ENCODE measurements at places on chromosomes 2 and 18.

GRCh38 chr2:121949271-121949670 is 193.8 kb downstream of the TSN start:
- no peak for DNase-seq

- no peak for DNase-seq
Measured at GRCh38 chr18:55783921-55784320, 195.9 kb upstream of the TCF4 start.

DNA sequence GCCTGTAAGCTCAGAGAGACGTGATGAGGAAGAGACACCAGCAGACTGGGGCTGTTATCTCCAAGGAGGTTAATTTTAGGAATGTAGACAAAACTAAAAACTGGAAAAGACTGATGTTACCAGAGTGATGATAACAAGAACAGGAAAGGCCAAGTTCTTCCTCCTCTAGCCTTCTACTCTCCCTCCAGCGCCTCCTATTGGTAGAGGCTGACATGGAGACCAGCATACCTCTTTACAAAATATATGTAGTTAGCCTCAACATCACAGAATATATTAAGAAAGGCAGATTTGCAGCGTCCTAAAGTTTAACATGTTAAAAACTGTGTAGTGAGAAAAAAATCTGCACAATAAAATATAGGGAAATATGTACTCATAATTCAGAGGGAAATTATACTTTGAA is 66.0 kb downstream of the TCF4 start:
- no peak for DNase-seq

GRCh38 chr2:36775806-36776205 is 79.3 kb downstream of the VIT start:
- DNase-seq = no peak

- no peak for DNase-seq
Measured at GRCh38 chr18:56606618-56607017, 31.8 kb downstream of the TXNL1 start.

DNA sequence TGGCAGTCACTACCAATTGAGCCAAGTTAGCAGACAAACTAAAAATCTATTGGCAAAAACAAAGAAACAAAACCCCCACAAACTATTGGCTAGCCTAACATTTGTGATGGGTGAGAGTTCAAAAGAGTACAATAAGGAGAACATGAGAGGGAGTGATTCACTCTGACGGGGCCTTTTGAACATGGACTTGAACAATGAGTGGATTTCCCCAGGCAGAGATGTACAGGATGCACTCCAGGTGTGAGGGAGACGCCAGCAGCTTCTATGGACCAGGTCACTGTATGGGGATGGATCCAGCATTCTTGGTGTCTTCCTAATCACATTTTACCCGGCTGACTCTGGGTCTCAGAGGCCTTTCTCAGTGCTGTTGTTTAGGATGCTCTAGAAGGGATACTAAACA is 167.5 kb upstream of the SMAD2 start:
- DNase-seq = no peak

DNA sequence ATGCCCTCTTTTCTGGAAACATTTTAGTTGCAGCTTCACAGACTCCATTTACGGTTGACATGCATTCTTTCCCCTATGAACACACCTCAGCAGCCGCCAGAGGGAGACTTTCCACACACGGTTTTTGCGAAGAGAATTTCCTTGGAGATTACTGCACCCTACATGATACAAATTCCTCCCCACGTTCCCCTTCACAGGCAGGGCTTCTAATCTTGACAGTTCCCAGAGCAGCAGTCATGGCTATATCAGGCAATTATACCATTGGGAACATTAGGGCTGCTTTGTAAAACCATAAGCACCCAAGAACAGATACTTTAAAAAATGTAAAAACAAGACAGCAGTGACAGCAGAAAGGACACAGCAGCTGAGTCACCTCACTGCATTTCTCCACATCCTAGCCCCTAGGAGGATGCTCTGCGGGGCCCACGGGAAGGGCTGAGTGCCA is 253.8 kb downstream of the TGIF1 start:
- DNase-seq = peak; percentile 8

- peak; percentile 87 for DNase-seq
Measured at GRCh38 chr2:196926562-196927375, at the start of gene PGAP1. Gene PGAP1, minus strand, starts transcription at chr2:196926707. Its CDS starts 91 bp downstream, at chr2:196926616.

DNA sequence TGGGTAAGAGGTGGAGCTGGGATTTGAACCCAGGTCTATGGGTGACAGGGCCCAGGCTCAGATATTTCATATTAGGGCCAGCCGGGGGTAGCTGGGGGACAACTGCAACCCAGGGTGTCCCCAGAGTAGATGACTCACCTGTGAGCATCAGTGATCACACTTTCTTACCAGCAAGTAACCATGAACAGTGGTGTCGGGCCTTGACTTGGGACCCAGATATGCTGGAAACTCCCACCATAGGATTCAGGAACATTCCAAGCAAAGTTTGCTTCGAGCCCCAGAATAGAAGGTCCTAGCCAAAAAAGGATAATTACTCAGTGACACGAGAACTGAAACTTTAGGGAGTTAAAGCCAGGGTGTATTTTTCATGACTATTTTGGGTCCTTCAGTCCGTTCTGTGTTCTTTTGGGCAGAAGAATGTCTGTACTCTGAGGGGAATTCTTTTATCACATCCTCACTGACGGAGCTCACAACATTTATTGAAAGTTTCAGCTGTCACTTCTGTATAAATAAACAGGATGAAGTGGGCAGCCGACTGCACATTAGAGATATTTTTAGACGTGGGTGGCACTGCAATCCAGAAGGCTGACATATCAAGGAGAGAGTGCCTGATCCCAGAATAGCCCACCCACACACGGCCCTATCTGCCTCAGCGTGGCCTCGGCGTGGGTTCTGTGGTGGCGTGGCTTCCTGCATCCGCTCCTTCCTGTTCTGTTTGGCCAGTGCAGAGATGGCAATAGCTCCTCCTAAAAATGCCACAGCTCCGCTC is 45.6 kb downstream of the RAMP1 start:
- no peak for DNase-seq

DNA sequence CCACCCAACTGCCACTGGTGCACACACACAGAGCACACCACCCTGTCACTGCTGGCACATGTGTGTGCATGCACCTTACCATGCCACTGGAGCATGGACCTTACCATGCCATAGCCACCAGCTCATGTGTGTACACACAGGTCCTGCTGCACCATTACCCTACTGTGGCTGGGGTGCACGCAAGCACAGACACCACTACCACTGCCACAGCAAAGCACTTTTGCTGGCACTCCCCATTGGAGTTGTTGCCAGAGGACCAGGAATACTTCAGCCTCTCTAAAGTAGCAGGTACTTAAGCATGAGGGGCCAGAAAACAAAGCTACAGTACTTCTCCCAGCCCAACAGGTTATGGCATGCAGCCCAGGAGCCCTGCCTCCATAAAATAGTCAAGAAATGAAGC is 404.8 kb downstream of the MBD2 start:
- DNase-seq = no peak

- no peak for DNase-seq
Measured at GRCh38 chr2:439556-440402, 151.9 kb upstream of the ALKAL2 start.

GRCh38 chr2:219527076-219527394 is 12.8 kb downstream of the ASIC4 start:
- DNase-seq = no peak

- peak; percentile 69 for DNase-seq
Measured at GRCh38 chr18:58552057-58552461, 76.8 kb downstream of the ALPK2 start.

GRCh38 chr2:127429844-127430425 is 11.7 kb downstream of the PROC start:
- no peak for DNase-seq

GRCh38 chr2:217356781-217357180 is 496.9 kb upstream of the TNP1 start:
- no peak for DNase-seq

- DNase-seq = no peak
Measured at GRCh38 chr2:48699348-48699930, 56.1 kb downstream of the LHCGR start.

DNA sequence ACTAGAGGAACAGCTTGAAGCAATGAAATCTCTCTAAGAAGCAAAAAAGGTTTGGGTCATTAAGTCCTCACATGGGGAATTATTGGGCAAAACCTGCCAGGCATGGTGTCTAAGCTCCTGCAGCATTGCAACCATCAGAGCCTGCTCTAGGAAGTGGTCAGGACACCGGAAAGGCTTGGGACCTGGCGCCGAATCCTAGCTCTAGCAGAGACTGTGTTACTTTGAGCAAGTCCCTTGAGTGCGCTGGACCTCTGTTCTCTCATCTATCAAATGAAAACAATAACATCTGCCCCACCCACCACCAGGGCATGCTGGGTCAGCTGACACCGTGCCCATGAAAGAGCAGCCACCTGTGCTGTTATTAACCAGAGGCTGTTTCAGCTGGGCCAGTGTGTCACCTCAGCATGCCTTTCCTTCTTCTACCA is 6.3 kb downstream of the TMEM127 start:
- no peak for DNase-seq

DNA sequence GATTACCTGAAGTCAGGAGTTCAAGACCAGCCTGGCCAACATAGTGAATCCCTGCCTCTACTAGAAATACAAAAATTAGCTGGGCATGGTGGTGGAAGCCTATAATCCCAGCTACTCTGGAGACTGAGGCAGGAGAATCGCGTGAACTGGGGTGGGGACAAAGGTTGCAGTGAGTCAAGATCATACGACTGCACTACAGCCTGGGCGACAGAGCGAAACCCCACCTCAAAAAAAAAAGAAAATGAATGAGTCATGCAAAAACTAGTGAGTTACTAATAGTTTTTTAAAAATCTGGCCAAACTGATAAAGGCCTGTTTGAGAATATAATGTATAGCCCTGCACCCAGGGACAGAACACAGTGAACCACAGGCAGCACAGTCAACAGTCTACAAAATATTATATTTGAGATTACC is 17.5 kb downstream of the AFG3L2 start:
- no peak for DNase-seq

- DNase-seq = no peak
Measured at GRCh38 chr18:10190564-10190963, 263.9 kb upstream of the APCDD1 start.

- peak; percentile 76 for DNase-seq
Measured at GRCh38 chr2:37890893-37891495, 34.1 kb upstream of the RMDN2 start.

GRCh38 chr2:132953771-132954170 is 283.8 kb upstream of the LYPD1 start:
- no peak for DNase-seq

- DNase-seq = no peak
Measured at GRCh38 chr2:70431716-70432347, 121.8 kb downstream of the TGFA start.

DNA sequence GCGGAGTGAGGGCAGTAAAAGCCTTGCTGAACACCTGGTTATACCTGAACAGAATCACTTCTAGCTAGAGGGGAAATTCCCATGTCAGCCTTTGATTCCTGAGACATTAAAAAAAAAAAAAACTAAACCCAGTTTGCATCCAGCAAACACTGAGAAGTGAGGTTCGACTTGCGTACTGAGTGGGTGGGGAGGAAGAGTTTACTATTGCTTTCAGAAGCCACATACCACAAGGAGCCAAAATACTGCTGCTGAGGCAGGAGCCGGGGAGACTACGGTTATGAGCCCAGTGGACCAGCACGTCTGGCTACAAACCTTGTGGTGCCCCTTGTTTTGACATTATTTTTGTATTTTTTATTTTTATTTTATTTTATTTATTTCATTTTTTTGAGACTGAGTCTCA is 2.7 kb downstream of the COLEC11 start:
- DNase-seq = peak; percentile 23

- no peak for DNase-seq
Measured at GRCh38 chr2:145184741-145185651, 665.1 kb upstream of the ZEB2 start.
